Stimulated activated CD4-positive, alpha-beta T cell treated with anti-CD3 and anti-CD28 coated beads, Interleukin-15, amount 100 ng/mL, for 1 hour (primary cell): ENCODE measurements at places on chromosomes 7 and 10.

DNA sequence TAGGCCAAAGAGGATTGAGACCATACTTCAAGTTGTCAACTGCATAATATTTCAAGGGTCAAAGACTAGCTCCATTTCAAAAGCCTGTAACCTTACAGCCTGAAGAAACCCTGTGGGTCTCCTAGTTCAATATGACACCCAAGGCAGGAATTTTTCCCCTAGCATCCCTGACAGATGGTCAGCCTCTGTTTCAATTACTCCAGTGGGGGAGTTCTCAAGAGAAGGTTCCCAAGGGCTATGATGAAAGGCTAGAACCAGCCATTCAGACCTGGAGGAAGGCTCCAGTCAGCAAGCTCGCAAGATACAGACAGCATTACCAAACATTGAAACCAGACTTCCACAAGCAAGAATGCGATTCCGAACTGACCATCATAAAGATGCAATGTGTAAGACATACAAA is 1.6 kb downstream of the HTR7 start:
- DNase-seq = no peak

GRCh38 chr7:12729112-12729511 is 41.7 kb downstream of the ARL4A start:
- DNase-seq = no peak

DNA sequence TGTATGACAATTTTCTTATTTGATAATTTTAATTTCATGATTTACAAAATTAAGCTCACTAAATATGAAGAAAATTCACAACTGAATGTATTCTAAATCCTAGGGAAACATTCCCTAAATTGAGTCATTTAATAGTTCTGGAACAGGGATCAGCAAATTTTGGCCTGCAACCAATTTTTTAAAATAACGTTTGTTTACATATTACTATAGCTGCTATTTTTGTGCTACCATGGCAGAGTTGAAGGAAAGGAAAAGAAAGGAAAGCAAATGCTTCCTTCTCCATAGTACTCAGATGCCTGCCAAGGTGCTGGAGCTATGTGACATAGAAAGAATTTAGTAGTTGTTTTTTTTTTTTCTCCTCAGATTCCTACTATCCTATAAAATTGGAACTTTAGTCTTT is 1307.7 kb upstream of the LRRTM3 start:
- DNase-seq = no peak

DNA sequence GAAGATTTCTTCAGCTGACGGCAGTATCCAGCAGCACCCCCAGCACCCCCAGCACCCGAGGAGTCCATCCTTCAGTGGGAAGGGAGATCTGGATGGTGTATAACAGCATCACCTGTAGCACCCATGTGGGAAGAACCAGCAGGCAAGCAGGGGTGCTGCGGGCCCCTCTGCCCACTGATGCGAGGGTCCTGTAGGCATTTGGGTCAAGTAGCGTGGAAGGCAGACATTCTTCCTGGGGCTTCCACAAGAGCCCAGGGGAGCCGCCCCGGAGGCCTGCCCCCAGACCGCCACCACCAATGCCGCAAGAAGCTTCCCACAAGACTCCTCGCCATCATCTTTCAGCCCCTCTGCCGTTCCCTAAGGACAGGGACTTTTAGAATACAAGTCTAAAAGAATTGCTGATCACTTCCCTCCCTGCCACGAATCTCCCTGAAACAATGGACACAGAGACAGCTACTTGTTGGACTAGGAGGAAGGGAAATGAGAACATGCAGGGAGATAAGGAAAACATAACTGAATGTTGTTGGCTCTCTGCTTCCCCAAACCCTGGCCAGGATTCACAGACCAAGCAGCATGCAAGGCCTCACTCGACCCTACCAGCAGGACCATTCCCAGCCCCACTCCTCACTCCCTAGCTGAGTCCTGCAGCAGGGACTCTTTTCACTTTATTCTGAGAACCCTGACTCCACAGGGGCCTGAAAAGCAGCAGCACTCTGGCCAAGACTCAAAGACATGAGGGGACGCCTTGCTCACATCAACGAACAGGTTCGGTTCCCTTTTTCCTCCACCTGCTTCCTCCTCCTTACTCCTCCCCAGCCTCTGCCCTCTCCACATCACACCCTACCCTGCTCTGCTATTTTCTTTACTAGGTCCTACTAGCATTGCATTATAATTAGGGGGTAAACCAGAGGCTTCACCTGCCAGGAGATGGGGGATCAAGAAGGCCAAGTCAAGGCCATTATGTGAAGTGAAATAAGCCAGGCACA is 164.5 kb downstream of the HERPUD2 start:
- DNase-seq = no peak

DNA sequence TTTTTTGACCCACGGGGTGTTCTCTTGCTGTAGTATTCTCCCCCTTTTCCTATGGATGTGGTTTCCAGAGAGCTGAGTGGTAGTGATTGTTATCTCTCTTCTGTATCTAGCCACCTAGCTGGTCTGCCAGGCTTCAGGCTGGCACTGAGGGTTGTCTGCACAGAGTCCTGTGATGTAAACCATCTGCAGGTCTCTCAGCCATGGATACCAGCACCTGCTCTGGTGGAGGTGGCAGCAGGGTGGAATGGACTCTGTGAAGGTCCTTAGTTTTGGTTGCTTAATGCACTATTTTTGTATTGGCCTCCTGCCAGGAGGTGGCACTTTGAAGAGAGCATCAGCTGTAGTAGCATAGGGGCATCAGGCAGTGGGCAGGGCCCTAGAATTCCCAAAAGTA is 851 bp downstream of the HYAL4 start:
- no peak for DNase-seq

GRCh38 chr10:101939729-101940128 is 96.1 kb upstream of the KCNIP2 start:
- no peak for DNase-seq

GRCh38 chr10:71213127-71213621 is 804 bp downstream of the UNC5B start:
- DNase-seq = no peak

GRCh38 chr10:112006831-112007230 is 176.7 kb downstream of the GPAM start:
- DNase-seq = no peak

DNA sequence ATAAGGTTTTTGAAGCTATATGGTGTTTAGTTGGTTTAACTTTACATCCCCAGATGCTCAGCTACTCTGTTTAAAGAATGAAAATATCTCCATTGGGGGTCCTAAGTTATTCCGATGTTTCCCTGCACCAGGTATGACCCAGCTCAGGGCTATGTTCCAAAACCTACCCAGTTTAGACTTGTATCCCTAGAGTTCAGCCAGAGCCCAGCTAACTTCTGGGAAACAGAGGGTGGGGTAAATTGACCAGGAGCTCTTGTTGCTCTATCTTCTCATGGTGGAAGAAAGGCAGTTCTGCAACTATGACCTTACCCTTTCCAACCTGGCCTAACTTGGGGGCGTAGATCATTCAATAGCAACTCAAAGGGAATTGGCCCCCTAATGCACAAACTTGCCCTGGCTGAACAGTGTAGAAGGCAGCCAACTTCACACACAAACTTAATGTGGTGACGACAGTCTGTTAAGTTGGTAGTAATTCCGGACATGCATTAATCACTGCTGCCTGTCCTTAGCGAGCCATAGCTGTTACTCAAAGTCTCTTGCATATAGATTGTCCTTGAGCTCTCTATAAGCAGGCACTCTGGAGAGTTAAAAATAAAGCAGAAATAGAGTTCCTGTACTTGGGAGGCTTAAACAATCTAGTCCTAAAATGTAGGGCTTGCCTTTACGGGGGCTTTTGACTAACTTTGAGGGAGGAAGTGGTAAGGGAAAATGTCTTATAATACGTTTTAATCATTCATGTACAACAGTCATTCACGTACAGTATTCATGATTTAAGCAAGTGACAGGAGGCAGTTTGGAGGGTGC is 5.3 kb upstream of the ZNRF2 start:
- no peak for DNase-seq

GRCh38 chr10:118720685-118721538 is 33.9 kb downstream of the CACUL1 start:
- DNase-seq = no peak
